ENCODE measurements at places on chromosomes 2 and 18.

- no peak for DNase-seq
Measured at GRCh38 chr2:45700407-45701013, 49.0 kb downstream of the PRKCE start.

DNA sequence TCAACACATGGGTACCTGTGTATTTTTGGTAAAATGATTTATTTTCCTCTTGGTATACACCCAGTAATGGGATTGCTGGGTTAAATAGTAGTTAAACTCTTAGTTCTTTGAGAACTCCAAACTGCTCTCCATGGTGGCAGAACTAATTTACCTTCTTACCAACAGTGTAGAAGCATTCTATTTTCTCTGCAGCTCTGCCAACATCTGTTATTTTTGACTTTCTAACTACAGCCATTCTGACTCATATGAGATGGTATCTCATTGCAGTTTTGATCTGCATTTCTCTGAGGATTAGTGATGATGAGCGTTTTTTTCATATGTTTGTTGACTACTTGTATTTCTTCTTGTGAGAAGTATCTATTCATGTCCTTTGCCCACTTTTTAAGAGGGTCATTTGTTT, 180.6 kb downstream of the FSIP2 start:
- no peak for DNase-seq

GRCh38 chr2:235553696-235554100, 59.9 kb downstream of the AGAP1 start:
- peak; percentile 67 for DNase-seq

GRCh38 chr2:73889206-73889605, 3.6 kb upstream of the ACTG2 start:
- DNase-seq: no peak

DNA sequence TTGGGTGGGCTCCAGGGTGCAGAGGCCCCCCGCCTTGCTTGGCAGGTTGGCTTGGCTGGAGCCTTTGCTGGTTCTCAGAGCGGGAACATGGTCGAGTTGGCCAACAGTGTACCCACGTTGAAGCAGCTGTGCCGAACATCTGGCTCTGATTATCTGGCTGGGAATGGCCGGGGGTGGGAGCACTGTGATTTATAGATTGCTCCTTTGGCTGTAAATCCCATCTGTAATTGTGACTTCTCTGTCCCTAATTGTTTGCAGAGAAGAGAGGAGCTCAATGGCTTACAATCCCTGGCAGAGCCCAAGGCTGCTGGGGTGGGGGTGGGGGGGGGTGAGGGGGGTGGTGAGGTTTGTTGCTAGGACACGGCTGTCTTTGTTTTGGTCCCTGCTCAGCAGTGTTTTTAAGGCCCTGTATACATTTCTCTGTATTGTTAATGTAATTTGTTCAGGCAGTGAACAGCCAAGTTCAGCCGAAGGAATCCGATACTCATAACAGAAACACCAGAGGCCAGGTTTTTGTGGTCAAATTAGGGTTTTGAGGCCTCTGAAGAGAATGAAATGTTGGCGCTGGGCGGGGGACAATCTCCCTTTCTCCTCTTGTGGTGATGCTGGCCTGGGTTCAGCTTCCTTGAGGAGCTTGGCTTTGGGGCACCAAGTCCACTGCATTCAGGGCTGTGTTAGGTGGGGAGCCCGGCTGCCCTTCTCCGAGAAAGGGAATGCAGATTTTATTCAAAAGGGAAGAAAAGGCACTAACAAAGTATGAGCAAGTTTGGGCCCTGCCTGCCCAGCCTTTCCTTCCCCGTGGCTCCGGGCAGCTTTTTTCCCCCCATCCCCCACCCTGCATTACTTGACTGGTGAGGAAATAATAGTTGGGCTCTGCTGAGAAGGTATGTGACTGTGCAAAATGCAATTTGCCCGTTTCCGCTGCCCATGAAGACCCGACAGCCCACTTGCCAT, 82.5 kb downstream of the TCF7L1 start:
- no peak for DNase-seq

- no peak for DNase-seq
Measured at GRCh38 chr2:213104092-213104902, 47.1 kb downstream of the IKZF2 start.

- no peak for DNase-seq
Measured at GRCh38 chr2:117618607-117619006, 195.9 kb upstream of the DDX18 start.

DNA sequence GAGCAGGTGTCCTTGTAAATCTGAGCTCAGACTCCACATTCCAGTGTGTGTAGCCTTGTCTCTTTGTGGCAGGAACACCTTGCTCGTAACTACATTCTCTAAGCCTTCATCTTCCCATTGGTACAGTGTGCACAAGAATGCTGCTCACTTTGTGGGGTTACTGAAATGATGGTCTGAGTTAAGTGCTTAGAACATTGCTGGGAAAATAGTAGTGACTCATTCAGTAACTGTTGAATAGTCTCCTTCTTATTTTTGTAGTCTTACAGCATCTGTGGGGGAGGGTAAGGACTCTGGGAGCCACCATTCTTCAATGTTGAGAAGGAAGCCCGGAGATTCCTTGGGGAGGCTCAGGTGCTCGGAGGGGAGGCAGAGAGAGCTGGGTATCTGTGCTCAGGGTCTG, 236.0 kb upstream of the HDAC4 start:
- no peak for DNase-seq

GRCh38 chr2:169997140-169997887, 170.1 kb downstream of the UBR3 start:
- DNase-seq: no peak

GRCh38 chr2:54606393-54606958, 117.0 kb upstream of the EML6 start:
- DNase-seq: no peak

- no peak for DNase-seq
Measured at GRCh38 chr2:102064679-102065674, 73.2 kb downstream of the IL1R2 start.

GRCh38 chr2:241036964-241037421, 38.6 kb downstream of the SNED1 start:
- no peak for DNase-seq

DNA sequence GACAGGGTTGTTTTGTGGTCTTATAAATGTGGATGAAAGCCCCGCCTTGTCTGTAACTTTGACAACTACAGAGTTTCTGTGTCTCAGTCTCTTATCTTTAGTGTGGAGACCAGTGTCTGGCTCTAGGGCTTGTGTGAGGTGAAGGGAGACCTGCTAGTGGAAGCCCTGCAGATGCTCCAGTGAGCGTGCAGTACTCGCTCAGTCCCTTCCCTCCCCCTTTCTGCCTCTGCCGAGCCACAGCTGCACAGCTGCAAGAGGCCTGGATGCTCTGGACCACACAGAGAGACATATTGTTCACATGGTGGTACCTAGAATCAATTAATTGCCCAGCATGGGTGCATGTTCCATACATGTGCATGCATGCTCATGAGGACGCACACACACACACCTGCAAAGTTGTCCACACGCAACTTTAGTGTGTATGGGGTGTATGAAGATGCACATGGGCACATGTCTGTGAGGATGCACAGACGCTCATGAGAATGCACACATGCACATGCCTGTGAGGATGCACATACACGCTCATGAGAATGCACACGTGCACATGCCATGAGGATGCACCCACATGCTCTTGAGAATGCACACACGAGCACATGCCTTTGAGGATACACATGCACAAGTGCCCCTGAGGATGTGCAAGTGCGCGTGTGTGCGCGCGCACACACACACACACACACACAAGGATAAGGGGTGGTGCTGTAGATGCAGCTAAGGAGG, 282.1 kb upstream of the HS6ST1 start:
- no peak for DNase-seq

GRCh38 chr2:172011812-172012575, 12.2 kb downstream of the METAP1D start:
- no peak for DNase-seq

DNA sequence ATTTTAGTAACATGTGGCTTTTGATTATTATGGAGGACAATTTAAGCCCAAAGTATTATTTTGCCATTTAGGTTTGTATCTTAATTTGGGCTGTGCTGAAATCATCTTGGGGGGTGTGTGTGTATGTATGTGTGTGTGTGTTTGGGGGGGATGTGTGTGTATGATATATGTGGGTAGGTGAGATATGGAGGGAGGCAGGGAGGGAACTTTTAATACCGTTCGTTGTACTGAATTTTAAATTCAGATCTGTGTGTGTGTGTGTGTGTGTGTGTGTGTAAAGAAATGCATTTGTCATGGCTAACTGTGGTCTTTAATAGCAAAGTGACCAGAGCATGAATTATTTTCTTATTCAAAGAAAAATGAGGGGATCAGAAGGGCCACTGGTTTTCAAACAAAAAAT, 113.7 kb downstream of the LTBP1 start:
- no peak for DNase-seq

- DNase-seq: no peak
Measured at GRCh38 chr18:56128153-56128791, 510.1 kb downstream of the TXNL1 start.

DNA sequence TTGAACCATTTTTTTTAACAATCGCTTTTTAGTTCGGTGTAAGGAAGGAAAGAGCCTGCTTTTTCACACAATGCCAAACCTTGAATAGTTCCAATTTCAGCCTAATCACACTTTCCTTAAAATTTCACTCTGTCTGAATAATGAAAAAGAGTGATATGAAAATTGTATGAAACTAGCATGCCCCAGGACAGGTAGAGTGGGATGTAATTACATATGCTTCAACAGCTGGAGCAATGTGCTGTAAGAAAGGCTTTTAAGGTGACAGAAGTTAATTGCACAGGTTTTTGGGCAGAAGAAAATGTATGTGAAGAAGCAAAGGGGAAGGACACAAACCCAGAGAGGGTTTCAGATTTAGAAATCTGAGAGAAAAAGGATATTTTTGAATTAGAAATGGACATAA, 184.0 kb downstream of the DSC3 start:
- no peak for DNase-seq

- peak; percentile 14 for DNase-seq
Measured at GRCh38 chr18:45571714-45572113, 43.6 kb upstream of the SLC14A2 start.

GRCh38 chr2:170486730-170487129, 228.4 kb upstream of the SP5 start:
- DNase-seq: no peak

DNA sequence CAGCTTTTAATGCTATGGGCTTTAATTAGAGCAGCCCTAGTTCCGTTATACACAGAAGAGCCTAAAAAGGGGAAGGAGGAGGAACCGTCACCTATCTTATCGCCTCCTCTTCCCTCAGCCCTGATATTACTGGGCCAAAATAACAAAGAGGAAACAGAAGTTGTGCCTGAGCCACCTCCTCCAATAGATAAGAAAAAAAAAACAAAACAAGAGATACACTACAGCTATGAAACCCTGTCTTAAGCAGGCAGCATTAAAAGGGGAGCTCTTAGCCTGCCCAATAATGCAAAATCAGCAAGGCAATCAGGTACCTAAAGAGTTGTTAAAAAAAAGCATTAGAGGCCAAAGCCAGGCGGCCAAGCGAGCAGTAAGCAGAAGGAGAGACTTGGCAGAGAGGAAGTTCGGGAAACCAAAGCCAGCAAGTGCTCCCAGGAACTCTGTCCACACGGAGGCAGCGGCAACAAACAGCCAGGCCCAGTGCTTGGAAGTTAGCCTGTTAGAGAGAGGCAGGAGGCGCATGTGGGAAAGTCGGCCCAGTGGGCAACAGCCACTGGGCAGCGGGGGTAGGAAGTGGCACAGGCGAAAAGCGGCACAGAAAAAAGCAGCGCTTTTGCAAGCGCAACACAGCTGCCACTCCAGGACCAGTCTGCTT, 41.8 kb upstream of the PDK1 start:
- DNase-seq: no peak

- DNase-seq: no peak
Measured at GRCh38 chr2:150011161-150011730, 423.7 kb upstream of the MMADHC start.

Data from kidney tubule cell (primary cell).